NCI-H2081 (cell line): ENCODE measurements at places on chromosomes 7 and 10.

DNA sequence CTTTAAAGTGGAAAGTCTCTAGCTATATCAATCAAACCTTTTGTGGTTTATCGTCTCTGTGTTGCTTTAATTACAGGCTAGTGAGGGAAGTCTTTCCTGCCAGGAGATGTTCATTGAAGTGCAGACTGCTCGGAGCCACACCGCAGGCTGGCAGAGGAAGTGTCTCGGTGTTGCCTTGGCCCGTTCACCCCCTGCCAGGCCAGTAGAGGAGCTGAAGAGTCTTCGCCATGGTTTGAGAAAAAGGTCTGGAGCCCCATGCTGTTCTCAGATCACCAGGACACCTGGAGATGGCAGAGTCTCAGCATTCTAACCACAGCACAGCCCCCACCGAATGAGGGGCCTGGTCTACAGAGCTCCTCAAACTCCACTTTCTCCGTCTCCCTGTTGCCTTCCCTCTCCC lies 275.9 kb upstream of the PLPP4 start:
- no peak for DNase-seq

GRCh38 chr10:71087622-71088021 lies 124.7 kb upstream of the UNC5B start:
- DNase-seq, result no peak

DNA sequence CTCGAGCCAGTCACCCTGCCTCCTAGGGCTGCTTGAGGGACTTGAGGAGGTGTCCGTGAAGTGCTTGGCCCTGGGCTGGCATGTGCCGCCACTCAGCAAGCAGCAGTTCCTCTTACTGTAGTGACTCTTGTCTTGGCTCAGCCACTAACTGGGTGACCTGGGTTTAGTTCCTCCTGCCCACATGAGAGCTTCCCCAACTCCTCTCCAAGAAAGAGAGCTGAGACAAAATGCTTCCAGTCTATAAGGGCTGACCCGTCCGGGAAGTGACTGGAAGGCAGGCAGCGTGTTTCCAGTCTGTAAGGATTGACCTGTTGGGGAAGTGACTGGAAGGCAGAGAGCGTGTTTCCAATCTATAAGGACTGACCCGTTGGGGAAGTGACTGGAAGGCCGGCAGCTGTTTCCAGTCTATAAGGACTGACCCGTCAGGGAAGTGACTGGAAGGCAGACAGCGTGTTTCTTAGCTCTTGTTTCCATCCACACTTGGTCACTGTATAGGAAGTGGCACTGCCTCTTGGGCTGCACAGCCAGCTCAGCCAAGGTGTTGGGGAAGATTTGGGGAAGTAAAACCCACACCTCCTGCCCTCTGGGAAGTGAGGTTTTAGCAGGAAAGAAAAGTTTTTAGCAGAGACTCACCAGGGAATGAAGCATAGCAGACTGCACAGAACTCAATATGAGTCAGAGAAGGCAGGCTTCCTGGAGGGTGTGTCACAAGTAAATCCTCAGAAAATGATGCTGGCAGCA lies 53.3 kb upstream of the PPIF start:
- DNase-seq, result no peak

DNA sequence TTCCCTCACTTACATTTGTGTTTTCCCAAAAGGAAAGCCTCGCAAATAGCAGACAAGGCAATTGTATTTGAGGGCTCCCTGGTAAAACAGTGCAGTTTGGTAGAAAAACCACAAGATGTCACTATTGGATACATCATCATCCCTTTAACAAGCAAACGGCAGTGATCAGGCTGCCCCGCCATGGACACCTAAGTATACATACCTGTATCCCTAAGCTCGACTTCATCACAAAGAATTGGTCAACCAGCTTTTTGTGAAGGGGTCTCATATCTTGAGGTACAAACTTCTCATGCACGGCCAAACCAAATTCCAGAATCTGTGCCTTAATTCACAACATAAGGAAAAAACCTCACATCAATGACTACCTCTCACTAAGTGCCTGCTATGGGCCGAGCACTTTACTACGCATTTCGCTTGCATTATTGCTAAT lies 179.5 kb upstream of the IMMP2L start:
- peak; percentile 76 for DNase-seq

- no peak for DNase-seq
These were observed 1.0 kb upstream of the KNDC1 start for GRCh38 chr10:133158756-133159610.

- DNase-seq, result no peak
These were observed 15.7 kb upstream of the SMIM30 start for GRCh38 chr7:113134025-113134424.

- no peak for DNase-seq
These were observed 100.4 kb downstream of the WDR37 start for GRCh38 chr10:1156616-1156886.

- no peak for DNase-seq
These were observed 83.3 kb downstream of the PAXIP1 start for GRCh38 chr7:154919344-154920225.

DNA sequence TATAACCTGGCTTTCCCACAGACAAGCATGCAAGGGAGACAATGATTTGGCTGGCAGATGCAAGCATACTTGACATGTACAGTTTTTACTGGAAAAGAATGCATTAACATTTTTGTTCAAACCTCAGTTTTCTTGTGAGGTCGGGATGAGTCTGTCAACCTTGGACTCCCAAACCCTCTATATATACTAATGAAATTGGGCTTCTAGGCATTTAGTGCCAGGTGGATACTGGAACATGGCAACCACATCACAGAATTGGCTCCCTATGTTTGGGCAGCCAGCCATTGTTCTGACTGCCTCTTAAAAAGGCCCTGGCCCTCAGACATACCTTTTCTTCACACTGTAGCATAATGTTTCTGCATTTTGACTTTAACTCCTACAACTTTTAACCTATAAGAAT lies 39.1 kb downstream of the CDK6 start:
- no peak for DNase-seq

DNA sequence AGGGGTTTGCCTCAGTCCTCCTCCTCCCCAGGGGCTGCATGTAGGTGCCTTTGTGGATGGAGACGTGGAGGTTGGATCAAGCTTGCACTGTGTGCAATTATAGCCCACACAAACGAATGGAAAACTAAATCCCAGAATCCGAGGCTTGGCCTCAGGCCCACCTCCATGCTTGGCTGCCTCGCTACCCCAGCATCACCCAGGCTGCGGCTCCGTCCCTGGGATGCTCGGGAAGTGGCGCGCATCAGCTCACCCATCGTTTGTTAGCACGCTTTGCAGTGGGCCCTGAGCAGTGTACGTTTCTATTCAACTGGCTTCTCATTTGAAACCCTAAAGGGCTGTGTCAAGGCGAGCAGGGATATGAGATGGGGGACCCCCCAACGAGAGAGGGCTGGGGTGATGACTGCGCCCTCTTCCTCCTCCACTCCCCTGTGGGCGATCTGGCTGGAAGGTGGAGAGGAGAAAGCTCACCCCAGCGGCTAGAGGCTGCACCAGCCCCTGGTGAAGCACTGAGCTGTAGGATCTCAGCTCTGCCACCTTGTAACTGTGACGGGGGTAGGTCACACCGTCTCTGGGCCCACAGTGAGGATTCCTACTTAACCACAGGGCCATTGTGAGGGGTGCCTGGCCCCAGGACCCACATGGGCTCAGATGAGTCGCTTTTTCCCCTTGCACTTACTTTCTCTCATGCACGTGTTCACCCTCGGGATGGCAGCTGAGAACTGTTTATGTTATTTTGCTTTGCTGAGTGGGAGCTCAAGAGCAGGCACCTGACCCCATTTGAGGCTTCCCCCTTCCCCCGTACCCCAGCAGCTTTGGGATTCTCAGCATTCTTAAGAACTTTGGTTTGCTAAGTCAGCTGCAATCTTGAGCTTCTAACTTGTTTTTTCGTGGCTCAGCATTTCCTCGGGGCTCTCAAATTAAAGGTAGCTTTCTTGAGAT lies 12.7 kb upstream of the BTBD16 start:
- no peak for DNase-seq

GRCh38 chr10:99522470-99523250 lies 10.1 kb upstream of the NKX2-3 start:
- no peak for DNase-seq

GRCh38 chr7:31899356-31899927 lies 170.8 kb downstream of the PDE1C start:
- no peak for DNase-seq

DNA sequence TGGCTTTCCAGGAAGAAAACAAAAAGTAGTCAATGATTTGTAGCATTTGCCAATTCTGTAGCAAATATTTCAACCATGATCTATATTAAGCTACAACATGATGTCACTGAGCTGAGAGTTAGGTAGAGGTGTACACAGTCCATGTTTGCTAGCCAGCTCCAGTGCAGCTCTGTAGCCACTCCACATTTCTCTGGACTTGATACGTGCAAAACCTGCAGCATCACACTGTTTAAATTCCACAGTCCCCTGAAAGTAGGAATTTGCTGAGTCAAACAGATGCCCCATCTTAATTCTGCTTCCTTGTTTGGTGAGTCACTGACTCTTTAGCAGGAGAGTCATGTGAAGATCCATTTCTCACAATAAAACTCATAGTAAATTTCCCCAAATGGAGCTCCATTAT lies 89.8 kb upstream of the LRRTM3 start:
- no peak for DNase-seq

DNA sequence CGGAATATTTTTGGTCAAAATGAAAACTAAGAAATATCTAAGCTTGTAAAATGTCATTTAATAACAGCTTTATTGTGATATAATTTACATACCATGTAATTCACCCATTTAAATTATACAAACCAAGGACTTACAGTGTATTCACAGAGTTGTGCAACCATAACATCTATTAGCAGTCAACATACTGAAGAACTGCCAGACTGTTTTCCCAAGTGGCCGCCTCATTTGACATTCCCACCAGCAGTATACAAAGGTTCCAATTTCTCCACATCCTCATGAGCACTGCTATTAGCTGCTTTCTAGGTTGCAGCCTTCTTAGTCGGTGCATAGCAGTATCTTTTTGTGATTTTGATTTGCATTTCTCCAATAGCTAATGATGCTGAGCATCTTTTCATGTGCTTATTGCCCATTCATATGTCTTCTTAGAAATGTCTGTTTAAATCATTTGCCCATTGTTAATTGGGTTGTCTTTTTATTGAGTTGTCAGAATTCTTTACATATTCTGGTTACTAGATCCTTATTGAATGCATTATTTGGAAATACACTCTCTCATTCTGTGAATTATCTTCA lies 153.0 kb upstream of the FGFR2 start:
- no peak for DNase-seq

GRCh38 chr7:5872326-5872725 lies 8.3 kb upstream of the OCM start:
- DNase-seq, result no peak
